A549 treated with CpdA at 1 μM for 4 hours (cell line): ENCODE measurements at places on chromosomes 5 and 9. TPM values are rescaled to one million over a fixed set of nuclear protein-coding genes. Genes with fewer than 3 reads are reported as not detected.

GDA gene
- 1.1 to 1.7 TPM (median 1.2 TPM) in 5 replicates for total RNA-seq

LRRC19 gene
- total RNA-seq: not detected in 5 replicates

FAM153A gene
- not detected in 5 replicates for total RNA-seq

RASEF gene
- total RNA-seq: 8.6 to 10.2 TPM (median 9.5 TPM) in 5 replicates

TIMD4 gene
- total RNA-seq: 0.91 to 1.9 TPM (median 1.6 TPM) in 5 replicates

LYRM7 gene
- total RNA-seq: 3.3 to 8.7 TPM (median 3.7 TPM) in 5 replicates

IL9 gene
- total RNA-seq: not detected in 5 replicates

LHX3 gene
- total RNA-seq: 0.08 to 0.12 TPM (median 0.09 TPM) in 4 of 5 replicates, not detected in the other

CDC37L1 gene
- 10.6 to 15.8 TPM (median 13.5 TPM) in 5 replicates for total RNA-seq

FAM78A gene
- total RNA-seq: 0.23 to 1.1 TPM (median 0.52 TPM) in 5 replicates

SLC9A3 gene
- 2.1 to 2.5 TPM (median 2.4 TPM) in 5 replicates for total RNA-seq

LEAP2 gene
- 0.87 to 1.7 TPM (median 1.5 TPM) in 5 replicates for total RNA-seq

HK3 gene
- 0.08 to 0.11 TPM in 2 of 5 replicates, not detected in the others for total RNA-seq

SLIT3 gene
- 13.2 to 21.0 TPM (median 19.6 TPM) in 5 replicates for total RNA-seq

NOXA1 gene
- 1.0 to 1.5 TPM (median 1.5 TPM) in 5 replicates for total RNA-seq

FGD3 gene
- total RNA-seq: 0.17 to 0.44 TPM (median 0.24 TPM) in 5 replicates

BAG1 gene
- total RNA-seq: 134 to 164 TPM (median 143 TPM) in 5 replicates

FGF1 gene
- 0.13 to 1.3 TPM (median 0.32 TPM) in 5 replicates for total RNA-seq

SH2D3C gene
- 0.03 to 0.16 TPM (median 0.13 TPM) in 4 of 5 replicates, not detected in the other for total RNA-seq

ADAMTS12 gene
- 6.5 to 8.6 TPM (median 7.4 TPM) in 5 replicates for total RNA-seq

PCDHA9 gene
- total RNA-seq: not detected in 5 replicates

ASPN gene
- not detected in 5 replicates for total RNA-seq

IFNA6 gene
- not detected in 5 replicates for total RNA-seq

EQTN gene
- not detected in 5 replicates for total RNA-seq

MSX2 gene
- total RNA-seq: 4.6 to 6.7 TPM (median 6.3 TPM) in 5 replicates

ZNG1F gene
- total RNA-seq: 21.9 to 68.8 TPM (median 26.2 TPM) in 5 replicates

IFNK gene
- total RNA-seq: not detected in 5 replicates

KIAA0825 gene
- 0.20 to 0.43 TPM (median 0.38 TPM) in 5 replicates for total RNA-seq

MCIDAS gene
- 1.8 to 2.5 TPM (median 2.2 TPM) in 5 replicates for total RNA-seq

ELAVL2 gene
- 0.08 to 0.12 TPM in 2 of 5 replicates, not detected in the others for total RNA-seq

NR5A1 gene
- total RNA-seq: 0.08 TPM in 1 of 5 replicates, not detected in the others

FBN2 gene
- total RNA-seq: 12.7 to 18.5 TPM (median 17.3 TPM) in 5 replicates

KIF4B gene
- total RNA-seq: 0.01 to 0.02 TPM (median 0.02 TPM) in 3 of 5 replicates, not detected in the others

ACTBL2 gene
- total RNA-seq: 0.05 TPM in 1 of 5 replicates, not detected in the others

GOLPH3 gene
- total RNA-seq: 48.7 to 59.2 TPM (median 51.7 TPM) in 5 replicates

F12 gene
- 13.4 to 26.6 TPM (median 21.8 TPM) in 5 replicates for total RNA-seq

JAK2 gene
- 2.1 to 3.5 TPM (median 3.0 TPM) in 5 replicates for total RNA-seq

CARD6 gene
- 4.2 to 5.5 TPM (median 4.9 TPM) in 5 replicates for total RNA-seq

PCDHA1 gene
- 0.12 to 0.23 TPM (median 0.21 TPM) in 5 replicates for total RNA-seq

PCDHB13 gene
- 0.02 to 0.08 TPM (median 0.07 TPM) in 5 replicates for total RNA-seq

PCDH1 gene
- 1.5 to 2.7 TPM (median 1.9 TPM) in 5 replicates for total RNA-seq

ANXA6 gene
- total RNA-seq: 36.9 to 44.2 TPM (median 43.0 TPM) in 5 replicates

PAEP gene
- total RNA-seq: 0.14 to 0.27 TPM (median 0.21 TPM) in 3 of 5 replicates, not detected in the others

PIP5K1B gene
- not detected in 5 replicates for total RNA-seq

SEMA6A gene
- total RNA-seq: 0.07 to 0.21 TPM (median 0.13 TPM) in 5 replicates

NR2F1-AS1 gene
- 2.8 to 4.8 TPM (median 3.8 TPM) in 5 replicates for total RNA-seq

C9orf50 gene
- total RNA-seq: not detected in 5 replicates

CRHBP gene
- 0.06 to 0.33 TPM (median 0.21 TPM) in 5 replicates for total RNA-seq

PCDHGB7 gene
- 0.03 to 0.16 TPM (median 0.07 TPM) in 5 replicates for total RNA-seq

IFT74 gene
- 11.9 to 18.0 TPM (median 13.9 TPM) in 5 replicates for total RNA-seq

MRPS27 gene
- 56.1 to 61.5 TPM (median 58.5 TPM) in 5 replicates for total RNA-seq

HTR4 gene
- total RNA-seq: not detected in 5 replicates

PDZD2 gene
- total RNA-seq: 0.03 to 0.09 TPM (median 0.07 TPM) in 5 replicates

TNFSF15 gene
- 0.26 to 0.41 TPM (median 0.37 TPM) in 5 replicates for total RNA-seq

RACK1 gene
- 3,218 to 3,641 TPM (median 3,428 TPM) in 5 replicates for total RNA-seq

PLCXD3 gene
- total RNA-seq: 0.19 to 0.48 TPM (median 0.31 TPM) in 5 replicates
